ENCODE measurements at places on chromosomes 13 and 19.

GRCh38 chr13:28650284-28650683 lies 8.6 kb upstream of the POMP start:
- DNase-seq: no peak

GRCh38 chr13:67515895-67516294 lies 285.8 kb upstream of the PCDH9 start:
- DNase-seq: no peak

DNA sequence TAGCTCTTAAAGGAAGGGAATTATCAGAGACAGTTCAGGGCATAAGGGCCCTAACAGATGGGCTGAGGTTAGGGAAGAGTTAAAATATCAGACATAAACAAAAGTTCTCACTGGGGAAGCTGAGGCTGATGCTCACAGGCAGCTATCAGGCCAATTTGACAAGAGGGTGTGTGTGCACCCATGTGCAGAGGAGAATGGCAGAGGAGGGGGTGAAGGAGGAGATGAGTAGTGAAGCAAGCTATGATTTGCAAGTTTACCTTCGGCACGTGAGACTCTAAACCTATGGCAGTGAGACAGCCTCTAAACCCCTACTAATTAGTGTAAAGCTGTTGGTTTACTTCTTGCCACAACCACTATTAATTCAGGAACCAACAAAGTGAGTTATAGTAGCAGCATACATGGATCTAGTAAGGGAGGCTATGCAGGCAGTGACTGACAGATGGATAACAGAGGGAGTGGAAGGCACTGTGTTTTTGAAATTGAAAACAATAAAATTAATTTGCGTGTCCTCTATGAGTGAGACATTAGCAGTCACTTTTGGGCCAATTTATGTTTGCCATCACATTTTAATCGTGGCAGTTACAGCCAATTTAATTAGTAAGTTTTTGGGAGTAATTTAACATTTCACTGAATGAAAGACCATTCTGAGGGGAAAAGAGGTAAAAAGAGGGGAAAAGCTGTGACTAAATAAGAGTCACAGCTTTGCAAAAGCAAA lies 99.6 kb upstream of the HTR2A start:
- no peak for DNase-seq

DNA sequence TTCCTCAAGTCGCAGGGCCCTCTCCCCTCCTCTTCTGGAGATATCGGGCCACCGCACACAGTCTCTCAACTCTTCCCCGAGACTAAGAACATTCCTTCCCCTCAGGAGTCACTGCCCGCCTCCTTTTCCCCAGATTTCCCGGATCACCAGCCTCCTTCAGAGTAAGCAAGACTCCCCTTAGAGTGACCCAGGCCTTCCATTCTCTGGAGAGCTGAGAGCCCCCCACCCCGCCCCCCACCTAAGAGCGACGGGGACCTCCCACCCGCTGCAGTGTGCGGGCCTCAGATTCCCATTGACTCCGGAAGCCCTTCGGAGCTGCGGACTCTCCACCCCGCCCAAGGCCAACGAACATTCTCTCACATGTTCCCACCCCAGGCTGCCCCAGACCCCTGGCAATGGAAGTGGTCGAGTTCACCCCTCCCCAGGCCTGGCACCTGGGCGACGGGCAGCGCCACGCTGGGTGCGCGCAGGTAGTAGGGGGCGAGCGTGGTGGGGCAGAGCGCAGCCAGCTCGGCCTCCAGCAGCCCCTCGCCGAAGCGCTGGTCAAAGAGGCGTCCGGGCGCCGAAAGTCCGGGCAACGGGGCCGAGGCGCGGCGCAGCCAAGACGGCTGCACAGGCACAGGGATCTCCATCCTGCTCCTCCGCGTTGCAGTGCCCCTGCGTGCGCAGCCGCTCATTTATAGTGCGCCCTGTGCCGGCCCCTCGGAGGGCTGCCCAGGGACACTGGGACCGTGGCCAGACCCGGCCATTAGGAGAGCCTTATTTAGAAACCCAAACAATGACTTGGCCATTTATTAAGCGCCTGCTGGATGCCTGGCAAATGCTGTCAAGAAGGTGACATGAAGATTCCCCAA lies at the start of gene HSPB6:
Gene HSPB6 (minus strand): TSS at position 653 of the 854 bp plus-strand sequence. CDS start 21 bp downstream, at position 632.
- DNase-seq: no peak

GRCh38 chr13:112342841-112343361 lies 33.3 kb upstream of the SPACA7 start:
- no peak for DNase-seq
